ENCODE measurements at places on chromosomes 1 and 21.
A peak's percentile ranks its signal among the peaks of the same experiment; 100 is the strongest.

GRCh38 chr1:44359234-44359935 is 4.3 kb upstream of the ERI3 start:
- DNase-seq: no peak

GRCh38 chr1:75115654-75116053 is 18.5 kb upstream of the LHX8 start:
- DNase-seq: no peak

GRCh38 chr1:112710586-112710985 is 3.7 kb upstream of the RHOC start:
- DNase-seq: no peak

DNA sequence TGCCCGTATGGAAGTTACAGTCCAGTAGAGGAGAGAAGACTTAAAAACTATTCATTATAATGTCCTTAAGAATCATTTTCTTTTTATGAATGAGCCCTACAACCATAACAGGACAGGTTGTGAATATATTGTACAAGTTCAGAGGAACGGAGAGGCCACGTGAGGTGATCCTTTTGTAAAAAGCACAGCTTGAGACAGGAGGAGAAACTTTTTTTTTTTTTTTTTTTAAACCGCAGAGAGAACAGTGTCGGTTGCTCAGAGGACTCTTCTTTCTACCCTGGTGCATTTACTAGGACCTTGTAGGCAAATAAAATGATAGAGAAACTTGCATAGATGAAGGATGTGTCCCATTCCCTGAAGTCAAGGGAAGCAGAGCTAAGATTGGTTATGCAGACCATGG is 32.1 kb downstream of the DYRK1A start:
- DNase-seq: no peak

GRCh38 chr1:94629259-94630181 is 88.0 kb upstream of the F3 start:
- DNase-seq: no peak

DNA sequence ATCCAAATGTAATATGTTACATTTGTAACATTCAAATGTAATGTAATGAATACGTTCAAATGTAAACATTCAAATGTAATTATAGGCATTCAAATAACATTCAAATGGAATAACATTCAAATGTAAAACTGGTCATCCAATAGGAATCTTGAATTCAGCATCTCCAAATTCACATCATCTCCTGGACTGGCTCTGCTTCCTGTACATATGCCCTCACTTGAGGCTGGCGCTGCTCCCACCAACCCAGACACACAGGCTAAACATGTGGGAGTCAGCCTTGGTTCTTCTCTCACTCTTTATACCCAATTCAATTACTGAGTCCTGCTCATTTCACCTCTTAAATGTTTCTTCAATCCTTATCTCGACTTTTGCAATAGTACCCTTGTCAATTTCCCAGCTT is 6.9 kb downstream of the EBNA1BP2 start:
- no peak for DNase-seq

DNA sequence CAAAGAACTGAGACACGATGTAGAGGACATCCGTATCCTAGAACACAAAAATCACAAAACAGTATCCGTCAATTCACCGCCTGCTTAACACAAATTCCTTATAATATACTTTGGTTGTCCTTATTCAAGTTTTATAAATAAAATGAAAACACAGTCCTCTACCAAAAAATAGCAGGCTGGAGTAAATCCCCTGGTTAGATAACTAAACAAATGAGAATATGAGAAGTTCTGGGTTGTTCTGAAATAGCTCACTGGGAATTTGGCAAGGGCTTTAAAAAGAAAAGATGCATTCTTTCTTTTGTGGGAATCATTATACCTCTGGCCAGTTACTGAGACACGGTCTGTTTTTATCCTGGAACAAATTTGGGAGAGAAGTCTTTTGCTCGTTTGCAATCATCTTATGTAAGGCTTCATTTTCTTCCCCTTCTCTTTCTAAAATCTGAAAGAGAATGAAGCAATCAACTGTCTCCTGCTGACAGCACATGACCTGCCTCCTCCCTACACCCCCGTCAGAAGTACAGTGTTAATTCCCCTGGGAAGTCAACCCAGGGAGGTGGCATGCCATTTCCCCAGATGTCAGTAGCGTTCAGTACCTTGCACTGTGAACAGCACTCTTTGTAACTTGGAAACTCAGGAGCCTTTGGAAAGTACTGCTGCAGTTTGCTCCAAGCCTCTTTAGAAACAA is 37.1 kb upstream of the RAP1GAP start:
- DNase-seq: no peak

- DNase-seq: no peak
These were observed 302.5 kb downstream of the PDE4B start for GRCh38 chr1:66095190-66095589.

- no peak for DNase-seq
These were observed 4.8 kb upstream of the IL24 start for GRCh38 chr1:206892351-206892984.

DNA sequence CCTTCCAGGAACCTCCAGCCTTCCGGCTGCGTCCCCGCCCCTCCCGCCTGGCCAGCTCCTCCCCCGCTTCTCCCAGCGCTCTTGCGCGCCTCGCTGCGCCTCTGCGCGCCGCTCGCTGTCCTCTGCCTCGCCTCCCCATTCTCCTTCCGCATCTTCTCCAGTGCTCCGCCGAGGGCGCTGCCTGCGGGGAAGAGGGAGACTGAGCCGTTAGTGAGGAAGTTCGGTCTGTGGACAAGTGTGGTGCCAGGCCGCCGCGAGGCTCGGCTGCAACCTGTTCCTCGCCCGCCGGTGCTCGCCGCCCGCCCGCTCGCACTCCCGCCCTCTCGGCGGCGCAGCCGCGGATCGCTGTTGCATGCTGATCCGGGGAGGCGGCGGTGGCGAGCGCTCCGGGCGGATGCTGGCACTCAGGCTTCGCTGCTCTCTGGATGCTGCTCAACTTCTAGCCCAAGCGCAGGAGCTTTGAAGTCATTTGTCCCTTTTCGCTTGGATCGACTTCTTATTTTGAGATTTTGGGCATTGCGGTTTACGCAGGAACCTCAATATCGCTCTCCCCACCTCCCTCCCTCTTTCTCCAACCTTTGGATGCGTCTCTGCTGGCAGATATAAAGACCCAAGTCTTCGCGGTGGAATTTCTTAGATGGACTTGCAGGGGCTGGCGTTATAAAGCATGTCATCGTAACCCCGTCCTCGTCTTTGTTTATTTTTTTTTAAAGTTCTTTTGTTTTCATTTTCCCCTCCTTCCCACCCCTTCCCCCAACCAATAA is 614 bp upstream of the CACNA1E start:
- peak; percentile 51 for DNase-seq

- no peak for DNase-seq
These were observed 502.8 kb downstream of the SMYD3 start for GRCh38 chr1:246004301-246004700.

DNA sequence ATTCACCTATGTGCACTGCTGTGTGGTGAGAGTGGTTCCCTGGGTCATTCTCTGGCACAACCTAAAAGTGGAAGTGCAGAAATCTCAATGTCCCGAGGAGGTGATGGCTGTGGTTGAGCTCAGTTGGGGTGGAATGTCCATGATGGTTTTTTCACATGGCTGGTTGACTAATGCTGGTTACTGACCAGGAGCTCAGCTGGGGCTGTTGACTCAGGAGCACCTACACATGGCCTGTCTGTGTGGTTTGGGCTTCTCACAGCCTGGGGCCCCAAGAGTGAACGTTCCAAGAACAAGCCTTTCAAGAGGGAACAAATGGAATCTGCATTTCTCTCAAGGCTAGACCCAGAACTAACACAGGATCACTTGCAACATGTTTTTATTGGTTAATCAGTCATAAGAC is 6.4 kb upstream of the KANK4 start:
- DNase-seq: no peak

GRCh38 chr1:55196433-55197035 is 18.6 kb downstream of the USP24 start:
- DNase-seq: no peak

DNA sequence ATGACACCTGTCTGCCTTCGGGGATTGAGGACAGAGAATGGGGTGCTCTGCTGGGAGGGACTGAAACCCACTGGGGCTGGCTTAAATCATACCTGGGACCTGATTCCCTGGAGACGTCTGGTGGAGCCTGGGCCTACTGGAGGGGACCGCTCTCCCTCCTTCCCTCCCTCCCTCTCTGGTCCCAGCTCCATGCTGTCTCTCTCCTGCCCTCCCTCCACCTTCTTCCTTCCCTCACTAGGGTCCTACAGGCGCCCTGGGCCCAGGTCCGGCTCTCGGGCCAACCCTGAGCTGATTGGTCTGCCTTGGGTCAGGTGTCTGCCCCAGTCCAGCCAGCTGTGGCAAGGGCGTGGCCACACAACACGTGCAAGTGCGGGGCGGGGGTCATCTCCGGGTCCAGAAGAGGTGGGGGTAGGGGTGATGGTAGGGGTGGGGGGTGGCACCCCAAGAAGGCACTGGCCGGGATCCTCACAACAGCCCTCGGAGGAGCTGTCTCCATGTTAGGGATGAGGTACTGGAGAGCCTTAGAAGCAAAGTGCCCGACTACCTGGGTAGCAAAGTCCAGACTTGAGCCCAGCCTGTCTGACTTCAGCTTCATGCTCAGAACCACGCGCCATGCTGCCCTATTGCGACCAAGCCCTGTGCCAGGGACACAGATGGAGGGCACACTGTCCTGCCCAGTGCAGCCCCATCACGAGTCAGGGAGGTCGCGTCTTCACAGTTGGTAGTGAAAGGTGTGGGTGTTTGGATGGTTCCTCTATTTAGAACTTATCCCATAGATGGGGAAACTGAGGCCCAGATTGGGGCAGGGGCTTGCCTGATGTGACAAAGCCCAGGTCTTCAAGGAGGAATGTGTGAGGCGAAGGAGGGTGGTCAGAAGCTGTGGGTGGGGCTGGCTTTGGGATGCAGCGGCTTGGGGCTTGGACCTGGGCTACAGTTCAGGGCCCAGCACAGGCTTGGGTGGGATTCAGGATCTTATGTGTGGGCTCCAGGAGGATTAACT is 574.1 kb downstream of the PTPRU start:
- DNase-seq: no peak

- DNase-seq: no peak
These were observed 6.9 kb upstream of the PRSS38 start for GRCh38 chr1:227808566-227808965.

DNA sequence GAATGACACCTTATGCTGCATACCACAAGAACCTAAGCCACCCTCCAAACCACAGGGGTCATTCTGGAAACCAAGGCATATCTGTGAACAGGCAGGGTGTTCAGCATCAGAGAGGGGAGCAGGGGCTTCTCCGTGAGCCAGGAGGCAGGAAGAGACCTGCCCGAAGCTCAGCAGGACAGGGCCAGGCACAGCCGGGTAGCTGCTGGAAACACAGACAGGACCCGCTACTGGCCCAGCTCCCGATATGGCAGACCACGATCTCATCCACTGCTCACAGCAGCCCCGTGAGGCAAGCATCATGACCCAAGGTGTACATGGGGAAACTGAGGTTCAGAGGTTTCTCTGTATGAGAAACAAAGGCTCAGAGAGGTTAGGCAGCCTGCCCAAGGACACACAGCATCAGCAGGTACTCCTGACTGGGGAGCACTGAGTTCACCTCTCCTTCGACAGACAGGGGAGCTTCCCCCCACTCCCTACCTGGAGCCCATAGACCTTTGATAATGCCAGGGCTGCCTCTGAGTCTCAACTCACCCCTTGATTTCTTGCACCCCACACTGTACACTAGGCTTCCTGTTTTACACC is 317.7 kb downstream of the MATN1 start:
- no peak for DNase-seq

- DNase-seq: no peak
These were observed 26.1 kb downstream of the TRPM2 start for GRCh38 chr21:44379515-44379848.

GRCh38 chr21:16578912-16579311 is 849.1 kb downstream of the USP25 start:
- DNase-seq: no peak

DNA sequence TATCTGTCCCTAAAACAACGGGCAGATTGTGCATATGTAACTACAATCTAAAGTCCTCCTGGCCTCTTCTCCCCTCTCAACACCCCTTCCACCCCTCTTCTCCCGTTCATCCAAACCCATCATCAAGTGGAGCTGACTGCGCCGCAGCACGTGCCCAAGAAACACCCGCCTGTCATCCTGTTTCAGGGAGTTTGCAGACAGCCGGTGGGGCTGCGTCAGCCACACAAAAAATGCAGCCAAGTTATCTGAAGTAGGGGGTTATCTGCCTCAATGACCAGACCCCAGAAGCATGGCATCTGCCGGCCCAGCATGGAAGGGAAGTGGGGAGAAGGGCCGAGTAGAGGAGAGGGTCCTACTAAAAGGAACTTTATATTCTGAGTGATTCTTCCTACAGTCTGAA is 49.0 kb downstream of the GPR161 start:
- no peak for DNase-seq

DNA sequence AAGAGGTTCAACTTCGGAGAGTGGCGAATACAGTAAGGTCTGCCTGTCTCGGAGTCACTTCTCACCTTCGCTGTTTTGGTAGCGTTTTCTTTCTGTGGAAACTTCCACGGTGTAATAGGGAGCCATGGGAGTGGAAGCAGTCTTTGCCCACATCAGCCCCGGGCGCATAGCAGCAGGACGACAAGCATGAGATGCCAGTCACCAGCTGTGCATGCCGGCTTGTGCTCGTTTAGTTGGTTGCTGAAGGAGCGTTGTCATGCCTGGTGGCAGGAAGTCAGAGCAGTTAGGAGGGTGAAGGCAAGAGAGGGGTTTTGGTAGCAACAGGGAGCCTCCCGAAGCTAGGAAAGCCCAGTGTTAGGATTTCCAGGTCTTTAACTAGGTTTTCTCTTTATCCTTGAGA is 58.8 kb downstream of the MRPS6 start:
- no peak for DNase-seq

DNA sequence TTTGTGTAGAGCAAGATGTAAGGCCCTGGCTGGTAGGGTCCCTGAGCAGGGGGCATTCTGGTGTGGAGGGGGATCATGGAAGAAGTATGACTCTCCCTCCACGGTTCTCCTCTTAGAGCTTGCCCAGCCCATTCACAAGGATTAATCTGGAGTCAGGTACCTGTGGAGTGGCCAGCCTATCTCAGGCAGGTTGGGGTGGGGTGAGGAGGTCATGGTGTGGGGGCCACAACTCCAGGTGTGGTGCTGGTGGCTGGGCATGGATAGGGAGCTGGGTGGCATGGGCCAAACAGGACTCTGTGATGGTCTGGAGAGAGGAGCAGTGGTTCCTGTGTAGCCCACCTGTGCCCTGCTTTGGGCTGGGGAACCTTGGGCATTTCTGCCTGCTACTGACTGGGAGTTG is 32.3 kb downstream of the TMCC2 start:
- DNase-seq: no peak

- no peak for DNase-seq
These were observed 22.8 kb upstream of the KCNC4 start for GRCh38 chr1:110187139-110187890.

DNA sequence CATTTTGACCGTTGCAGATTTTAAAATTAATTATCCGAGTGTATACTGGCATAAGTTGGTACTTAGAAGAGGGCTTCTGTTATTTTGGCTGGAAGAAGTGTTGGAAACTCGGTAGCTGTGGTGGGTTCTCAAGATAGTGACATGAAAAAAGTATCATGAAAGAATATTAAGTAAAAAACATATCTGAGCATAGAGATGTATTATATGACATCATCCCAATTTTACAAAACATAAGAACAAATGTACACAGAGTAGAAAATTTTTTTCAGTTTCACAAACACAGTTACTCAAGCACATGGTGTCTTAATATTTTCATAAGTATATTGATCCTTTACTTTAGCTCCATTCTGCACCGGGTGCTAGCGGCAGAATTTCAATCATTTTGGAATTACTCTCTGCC is 684 bp downstream of the IFI16 start:
- DNase-seq: no peak
